ENCODE measurements at places on chromosomes 3 and 15. TPM values are rescaled to one million over a fixed set of nuclear protein-coding genes. Genes with fewer than 3 reads are reported as not detected.

DNA sequence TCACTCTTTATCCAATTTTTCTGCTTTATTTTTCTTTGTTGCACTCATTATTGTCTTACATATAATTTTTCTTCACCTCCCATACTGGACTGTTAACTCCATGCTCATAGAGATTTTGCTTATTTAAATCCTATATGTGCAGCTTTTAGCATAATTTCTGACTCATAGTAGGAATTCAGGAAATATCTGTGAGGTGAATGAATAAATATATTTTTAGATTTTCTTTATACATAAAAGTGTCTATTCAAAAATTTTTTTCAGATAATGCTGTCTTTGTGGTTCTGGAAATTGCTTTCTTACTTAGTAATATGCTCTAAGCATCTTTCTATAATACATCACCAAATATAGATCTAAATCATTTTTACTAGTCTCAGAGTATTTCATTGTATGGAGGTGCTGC lies 191.8 kb upstream of the SUCLG2 start:
- DNase-seq, result no peak

GRCh38 chr3:62225051-62225450 lies 148.3 kb downstream of the FEZF2 start:
- no peak for DNase-seq

GRCh38 chr3:31268868-31269267 lies 263.9 kb upstream of the STT3B start:
- DNase-seq, result no peak

DNA sequence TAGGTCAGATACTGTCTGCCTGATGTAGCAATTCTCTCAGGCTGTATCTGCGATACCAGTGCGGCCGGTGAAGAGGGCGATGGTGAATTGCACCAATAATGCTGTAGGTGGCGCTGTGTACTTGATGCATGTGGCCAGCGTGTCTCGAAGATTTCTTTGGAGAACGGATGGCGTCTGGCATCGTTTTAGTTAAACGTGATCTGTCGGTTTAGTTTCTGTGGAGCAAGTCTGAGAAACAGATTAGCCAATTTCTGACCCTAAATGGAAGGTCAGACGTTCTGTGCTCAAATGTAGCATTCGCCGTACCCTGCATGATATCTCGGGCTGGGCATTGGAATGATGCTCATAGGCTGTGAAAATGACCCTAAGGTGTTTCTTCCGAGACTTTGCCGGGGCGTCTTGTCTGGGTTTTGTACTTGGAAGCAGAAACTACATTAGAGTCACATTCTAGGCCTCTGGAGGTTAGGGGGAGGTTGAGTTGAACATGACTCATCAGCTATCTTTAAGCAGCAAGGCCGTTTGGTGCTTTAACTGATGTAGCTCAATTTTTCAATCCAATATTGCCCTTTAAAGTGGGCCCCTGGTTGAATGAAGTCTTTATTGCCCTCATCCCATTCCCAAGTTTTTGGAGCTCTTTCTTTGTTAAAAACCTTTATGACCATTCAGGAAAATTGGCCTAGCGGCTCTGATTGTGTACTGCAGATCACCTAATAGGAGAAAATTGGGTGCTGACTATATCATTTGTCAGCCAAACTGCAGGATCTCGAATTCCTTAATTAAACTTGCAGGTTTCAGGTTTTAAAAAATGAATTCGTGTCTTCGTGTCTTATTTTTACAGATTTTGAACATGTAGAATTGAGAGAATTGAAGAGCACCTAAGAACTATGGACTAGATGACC lies 80.0 kb downstream of the SQOR start:
- peak; percentile 66 for DNase-seq

GRCh38 chr3:87975716-87976115 lies 83.1 kb downstream of the CGGBP1 start:
- no peak for DNase-seq

DNA sequence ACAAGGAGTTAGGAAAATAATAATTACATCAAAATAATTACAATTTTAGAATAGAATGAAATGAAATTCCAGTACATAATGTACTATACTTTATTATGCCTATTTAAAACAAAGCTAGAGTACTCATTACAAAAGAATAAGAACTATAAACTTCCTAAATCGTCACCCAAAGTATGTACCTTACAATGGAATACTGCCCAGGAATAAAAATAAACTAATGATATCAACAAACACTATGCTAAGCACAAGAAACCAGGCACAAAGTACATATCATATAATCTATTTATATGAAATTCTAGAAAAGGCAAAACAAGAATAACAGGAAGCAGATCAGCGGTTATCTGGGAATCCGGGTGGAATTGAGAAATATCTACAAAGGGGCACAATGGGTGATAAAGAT lies 84.7 kb downstream of the MYO9A start:
- no peak for DNase-seq

DNA sequence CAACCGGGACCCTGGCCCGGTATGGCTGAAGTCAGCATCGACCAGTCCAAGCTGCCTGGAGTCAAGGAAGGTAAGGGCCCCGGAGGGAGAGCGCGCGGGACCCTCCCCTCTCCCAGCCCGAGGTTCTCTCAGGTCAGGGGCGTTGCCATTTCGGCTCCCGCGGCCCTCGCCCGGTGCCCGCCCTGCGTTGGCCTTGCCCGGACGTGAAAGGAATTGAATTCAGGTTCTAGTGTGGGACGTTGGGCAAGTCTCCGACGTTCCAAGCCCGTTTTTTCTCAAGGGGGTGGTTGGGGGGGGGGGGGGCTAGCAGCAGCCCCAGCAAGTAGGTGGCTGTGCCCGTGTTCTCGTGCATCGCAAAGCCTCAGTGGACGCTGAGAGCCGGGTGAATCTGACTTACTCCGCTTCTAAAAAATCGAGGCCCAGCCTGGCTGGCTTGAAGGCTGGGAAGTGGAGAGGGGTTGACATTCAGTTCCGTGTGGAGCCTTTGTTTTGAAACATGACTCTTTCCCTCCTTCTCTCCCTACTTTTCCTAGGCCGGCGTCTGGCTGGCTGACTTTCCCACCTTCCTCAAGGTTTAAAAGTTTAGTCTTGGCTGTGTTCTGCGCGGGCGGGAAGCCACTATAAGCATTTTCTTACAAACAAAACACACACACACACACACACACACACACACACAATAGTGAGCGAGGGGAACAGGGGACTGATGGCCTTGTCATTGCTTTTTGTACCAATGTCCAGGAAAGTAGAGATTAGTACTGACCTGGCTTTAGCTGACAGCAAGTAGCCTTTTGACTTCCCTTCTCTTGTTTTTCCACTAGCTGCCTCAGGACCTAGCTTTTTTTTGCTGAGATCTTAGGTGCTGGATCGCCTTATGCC lies at the start of gene UTS2B:
UTS2B (minus strand) TSS at position 873 of the 876 bp plus-strand sequence. CDS start 48,337 bp downstream, outside the sequence.
- DNase-seq, result peak; percentile 21

GRCh38 chr3:163632722-163633121 lies 1445.6 kb downstream of the SI start:
- no peak for DNase-seq

DNA sequence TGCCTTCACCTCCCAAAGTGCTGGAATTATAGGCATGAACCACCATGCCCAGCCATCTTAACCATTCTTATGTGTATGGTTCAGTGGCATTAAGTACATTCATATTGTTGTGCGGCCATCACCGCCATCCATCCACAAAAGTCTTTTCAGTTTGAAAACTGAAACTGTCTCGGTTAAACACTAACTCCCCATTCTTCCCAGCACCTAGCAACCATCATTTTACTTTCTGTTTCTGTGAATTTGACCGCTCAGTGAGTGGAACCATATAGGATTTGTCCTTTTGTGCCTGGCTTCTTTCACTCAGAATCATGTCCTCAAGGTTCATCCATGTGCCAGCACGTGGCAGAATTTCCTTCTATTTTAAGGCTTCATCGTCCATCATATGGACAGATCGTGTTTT lies 5.8 kb downstream of the MCM2 start:
- no peak for DNase-seq

GRCh38 chr3:194971965-194972364 lies 286.3 kb downstream of the FAM43A start:
- DNase-seq, result no peak

- no peak for DNase-seq
These were observed 2.4 kb upstream of the PDCD6IP start for GRCh38 chr3:33795856-33796536.

DNA sequence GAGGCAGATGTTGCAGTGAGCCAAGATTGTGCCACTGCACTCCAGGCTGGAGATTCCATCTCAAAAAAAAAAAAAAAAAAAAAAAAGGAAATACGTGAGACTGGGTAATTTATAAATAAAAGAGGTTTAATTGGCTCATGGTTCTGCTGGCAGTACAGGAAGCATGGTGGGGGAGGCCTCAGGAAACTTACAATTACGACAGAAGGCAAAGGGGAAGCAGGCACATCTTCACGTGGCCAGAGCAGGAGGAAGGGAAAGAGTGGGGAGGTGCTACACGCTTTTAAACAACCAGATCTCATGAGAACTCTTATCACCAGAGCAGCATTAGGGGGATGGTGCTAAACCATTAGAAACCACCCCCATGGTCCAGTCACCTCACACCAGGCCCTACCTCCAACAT lies 138.2 kb upstream of the IL12A start:
- no peak for DNase-seq

DNA sequence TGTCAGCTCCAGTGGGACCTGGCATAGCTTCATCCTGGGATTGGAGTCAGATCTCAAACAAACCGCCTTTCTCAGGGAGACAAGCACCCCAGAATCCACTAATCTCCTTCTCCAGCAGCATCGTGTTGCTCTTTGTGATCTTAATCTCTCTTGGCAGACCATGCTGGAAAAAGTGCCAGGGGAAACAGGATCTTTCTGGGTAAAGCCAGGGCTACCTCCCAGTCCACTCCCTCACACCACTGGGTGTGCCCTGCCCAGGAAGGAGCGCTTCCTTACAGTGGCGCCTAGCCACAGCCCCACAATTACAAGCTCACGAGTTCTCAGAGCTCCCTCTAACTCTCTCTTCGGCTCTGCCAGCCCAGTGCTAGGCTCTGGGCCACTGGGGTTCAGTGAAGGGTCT lies 32.2 kb downstream of the RPLP1 start:
- no peak for DNase-seq

GRCh38 chr15:90367576-90367975 lies 15.5 kb downstream of the ZNF774 start:
- no peak for DNase-seq

DNA sequence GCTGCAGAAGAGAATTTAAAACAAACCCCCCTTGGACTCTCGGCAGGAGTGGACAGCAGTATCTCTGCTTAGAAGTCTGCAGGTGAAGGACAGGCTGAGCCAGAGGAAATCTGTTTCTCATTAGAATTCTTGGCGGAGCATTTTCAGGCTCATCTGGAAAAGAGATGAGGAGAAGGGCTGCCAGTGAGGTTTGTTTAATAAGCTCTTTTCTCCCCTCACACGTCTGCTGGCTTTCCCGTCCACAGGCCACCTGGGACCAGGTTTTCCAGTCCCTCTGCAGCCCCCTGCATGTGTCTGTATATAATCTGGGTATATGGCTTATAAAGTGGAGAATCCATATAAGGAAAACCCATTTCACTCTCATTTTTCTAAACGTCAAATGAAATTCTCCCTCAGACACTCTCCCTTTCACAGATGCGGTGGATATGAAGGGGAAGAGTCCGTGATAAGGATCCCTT lies 155.4 kb upstream of the TPM1 start:
- DNase-seq, result no peak

DNA sequence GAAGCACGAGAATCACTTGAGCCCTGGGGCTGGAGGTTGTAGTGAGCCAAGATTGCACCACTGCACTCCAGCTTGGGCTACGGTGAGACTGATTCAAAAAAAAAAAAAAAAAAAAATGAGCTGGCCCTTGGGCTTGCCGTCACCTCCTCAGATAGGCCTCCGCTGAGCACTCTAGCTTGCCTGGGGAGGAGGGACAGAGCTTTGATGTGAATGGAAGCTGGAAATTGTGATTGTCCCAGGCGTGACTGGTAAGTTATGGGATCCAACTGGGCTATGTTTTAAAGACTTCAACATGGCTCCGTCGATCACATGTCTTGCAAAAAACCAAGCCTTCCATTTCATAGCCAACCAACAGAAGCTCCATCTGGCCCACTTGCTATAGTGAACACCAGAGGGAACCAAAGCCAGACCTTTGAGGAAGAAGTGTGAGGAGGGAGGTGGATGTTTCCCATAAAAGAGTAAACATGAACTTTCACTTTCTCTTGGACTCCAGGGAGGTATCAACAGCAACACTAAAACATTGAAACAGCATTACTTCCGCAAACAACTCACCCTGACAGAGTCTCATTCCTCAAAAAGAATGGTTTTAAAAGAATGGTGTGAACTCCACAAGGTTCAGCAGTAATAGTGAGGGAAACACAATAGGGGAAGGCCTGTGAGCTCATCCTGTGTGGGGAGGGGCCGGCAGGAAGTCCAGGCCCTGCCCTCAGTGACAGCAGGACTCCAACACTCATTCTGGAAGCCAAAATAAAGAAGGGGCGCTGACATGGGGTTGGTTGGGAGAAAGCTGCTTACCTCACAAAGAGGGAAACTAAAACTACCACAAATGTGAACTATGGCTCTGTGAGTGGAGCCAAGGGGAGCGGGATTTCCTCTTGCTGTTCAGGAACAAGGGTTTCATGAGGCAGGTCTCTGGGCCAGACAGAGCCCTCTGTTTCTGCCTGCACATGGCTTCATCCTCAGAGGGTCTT lies 59.2 kb upstream of the IL12A start:
- peak; percentile 15 for DNase-seq

GRCh38 chr3:24377218-24377993 lies 117.2 kb downstream of the THRB start:
- DNase-seq, result no peak

GRCh38 chr3:122864498-122864897 lies 69.6 kb downstream of the SLC49A4 start:
- no peak for DNase-seq

DNA sequence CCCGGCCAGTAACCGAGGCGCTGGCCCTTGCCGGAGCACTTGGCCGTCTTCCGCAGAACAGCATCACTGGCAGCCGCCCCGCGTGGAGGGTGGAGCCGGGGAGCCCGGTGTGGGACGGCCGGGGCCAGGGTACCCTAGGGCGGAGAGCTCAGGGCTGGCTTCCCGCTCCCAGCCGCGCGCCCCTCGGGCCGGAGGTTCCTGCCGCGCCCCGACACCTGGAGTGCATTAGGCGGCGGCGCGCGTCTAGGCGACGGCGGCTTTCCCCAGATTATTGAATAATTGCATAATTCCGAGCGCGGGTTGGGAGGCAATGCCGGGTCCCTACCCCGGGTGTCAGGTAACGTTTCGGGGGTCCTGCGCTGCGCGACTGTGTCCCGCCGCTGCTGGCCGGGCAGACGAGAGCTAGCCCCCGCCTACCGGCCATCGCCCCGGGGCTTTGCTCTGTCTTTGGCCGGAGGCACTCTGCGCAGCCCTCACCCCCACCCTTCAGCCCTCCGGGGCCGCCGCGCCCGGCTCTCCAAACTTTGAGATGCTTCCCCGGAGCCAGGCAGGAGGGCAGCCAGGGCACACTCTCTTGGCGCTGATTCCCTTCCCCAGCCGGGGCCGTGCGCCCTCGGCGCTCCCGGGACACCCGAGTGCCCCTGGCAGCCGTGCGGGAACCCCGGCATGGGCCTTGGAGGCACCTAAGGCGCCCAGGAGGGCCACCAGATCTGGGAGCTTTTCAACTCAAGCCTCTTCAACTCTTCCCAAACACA lies 749 bp downstream of the ITGA11 start:
- no peak for DNase-seq

P2RY13 gene
- total RNA-seq, result not detected

SEMA5B gene
- total RNA-seq, result not detected

KCNMB2 gene
- total RNA-seq, result not detected

TRIM42 gene
- total RNA-seq, result not detected

FBXO40 gene
- total RNA-seq, result not detected

NRROS gene
- total RNA-seq, result 25.3 TPM

PML gene
- total RNA-seq, result 67.6 TPM

ACKR2 gene
- 0.44 TPM for total RNA-seq

SIDT1 gene
- total RNA-seq, result 11.3 TPM

GNAT1 gene
- total RNA-seq, result not detected
